HCEC 1CT (cell line): ENCODE measurements at places on chromosomes 3 and 15.

DNA sequence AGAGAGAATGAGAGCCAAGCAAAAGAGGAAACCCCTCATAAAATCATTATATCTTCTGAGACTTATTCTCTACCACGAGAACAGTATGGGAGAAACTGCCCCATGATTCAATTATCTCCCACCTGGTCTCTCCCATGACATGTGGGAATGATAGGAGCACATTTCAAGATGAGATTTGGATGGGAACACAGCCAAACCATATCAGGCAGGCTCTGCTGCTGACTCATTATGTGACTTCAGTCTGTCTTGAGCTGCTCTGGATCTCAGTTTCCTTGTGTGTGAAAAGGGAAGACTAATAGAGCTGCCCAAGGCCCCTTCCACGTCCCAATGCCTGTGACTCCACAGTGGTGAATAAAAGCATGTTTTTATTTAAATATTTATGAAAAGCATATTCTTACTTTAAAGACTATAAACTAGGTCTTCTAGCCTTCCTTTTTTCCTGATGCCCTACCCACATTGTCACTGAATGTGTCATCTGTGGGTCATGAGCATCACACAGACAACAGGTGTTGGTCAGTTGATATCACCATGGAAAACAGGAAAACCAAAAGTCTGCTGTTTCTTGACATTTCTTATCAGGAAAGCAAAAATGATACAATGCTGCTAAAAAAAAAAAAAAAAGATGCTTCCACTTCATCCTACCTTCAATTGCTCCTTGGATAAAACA, 96.0 kb upstream of the PPP2R3A start:
- peak; percentile 28 for DNase-seq

DNA sequence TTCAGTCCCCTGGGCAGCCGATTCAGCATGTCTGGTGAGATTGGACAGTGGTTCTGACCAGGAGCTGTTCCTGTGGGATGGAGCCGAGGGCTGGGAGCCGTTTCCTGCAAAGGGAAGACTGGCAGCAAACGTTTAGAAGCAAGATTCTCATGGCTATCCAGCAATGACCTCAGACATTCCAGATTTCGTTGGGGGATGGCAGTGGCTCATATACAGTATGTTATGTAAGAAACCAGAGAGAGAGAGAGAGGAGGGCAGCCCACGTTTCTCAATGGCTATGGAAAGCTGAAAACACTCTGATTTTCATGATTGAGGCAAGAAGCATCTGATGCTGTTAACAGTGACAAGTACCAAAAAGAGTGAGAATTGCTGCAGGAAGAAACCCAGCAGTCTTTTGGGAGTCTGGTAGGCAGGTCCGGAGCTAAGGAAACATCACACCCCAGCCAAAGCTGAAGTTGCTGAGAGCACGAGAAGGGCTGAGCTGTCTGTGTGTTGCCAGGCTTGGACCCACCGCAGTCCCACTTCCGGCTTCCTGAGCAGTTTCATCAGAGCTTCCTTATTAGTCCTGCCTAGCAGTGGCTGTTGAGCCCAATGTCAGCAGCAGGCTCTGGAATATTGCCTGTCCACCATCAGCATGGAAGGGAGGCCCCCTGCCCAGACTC, 25.6 kb upstream of the VPS8 start:
- DNase-seq = peak; percentile 72

DNA sequence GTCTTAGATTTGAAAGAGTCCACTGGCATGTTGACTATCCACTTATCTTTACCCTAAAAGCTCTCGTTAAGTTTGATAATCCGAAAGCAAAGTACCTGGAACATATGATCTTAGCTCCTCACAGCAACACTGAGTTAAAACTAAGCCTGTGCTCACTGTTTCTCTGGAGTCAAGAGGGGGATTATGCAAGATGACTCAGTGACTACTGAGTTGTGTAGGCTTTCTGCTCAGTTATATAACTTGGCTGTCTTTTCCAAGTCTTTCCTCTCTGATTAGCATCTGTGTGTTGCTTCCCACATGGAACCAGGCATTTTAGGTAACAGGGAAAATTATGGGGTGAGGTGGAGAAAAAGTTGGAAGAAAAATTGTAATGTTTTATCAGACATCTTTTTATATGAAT, 31.2 kb upstream of the MYO5C start:
- DNase-seq = peak; percentile 30

- DNase-seq = no peak
Measured at GRCh38 chr15:60087561-60087960, 83.5 kb downstream of the FOXB1 start.

DNA sequence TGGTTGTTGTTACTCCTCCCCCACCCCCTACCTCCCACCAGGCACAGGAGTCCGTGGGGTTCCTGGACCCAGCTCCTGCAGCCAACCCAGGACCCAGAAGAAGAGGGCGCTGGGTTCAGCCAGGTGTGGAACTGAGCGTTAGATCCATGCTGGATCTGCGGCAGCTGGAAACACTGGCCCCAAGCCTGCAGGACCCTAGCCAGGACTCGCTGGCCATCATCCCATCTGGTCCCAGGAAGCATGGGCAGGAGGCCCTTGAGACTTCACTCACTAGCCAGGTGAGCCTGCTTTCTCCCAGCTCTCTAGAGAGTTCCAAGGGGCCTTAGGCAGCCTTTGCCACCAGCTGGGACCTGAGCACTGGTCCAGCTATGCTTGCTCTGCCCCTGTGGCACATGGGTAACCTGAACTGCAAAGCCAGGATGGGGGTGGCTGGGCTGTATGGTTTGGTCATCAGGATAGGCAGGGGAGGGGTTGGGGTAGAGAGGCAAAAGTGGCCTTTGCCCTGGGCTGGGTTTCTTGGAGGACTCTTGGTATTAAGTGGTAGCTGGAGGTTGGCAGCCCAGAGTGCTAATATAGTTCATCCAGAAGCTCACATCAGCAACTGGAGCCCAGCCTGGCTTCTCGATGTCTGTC, 7.0 kb upstream of the JMJD7 start:
- DNase-seq = no peak

DNA sequence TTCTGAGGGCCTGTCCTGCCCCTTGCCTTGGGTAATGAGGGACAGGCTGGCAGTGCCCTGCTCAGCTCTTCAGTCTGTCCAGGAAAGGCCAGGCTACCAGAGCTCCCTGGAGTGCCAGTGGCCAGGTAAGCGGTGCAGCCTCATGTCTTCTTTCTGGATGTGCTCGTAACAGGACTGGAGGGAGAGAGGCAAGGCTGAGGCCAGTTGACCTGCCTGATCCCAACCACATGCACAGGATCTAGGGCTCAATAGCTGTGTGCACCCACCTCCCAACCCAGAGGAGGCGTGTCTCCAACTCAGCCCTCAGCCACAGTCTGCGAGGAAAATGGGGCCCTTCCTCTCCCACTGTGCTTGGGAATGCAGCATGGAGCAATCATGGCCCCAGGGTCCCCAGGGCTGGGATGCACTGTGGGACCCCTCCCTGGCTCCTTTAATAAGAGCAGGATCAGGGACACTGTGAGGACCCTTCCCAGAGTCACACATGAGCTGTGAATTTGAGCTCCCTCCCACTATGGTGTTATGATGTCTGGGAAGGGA, 22.5 kb downstream of the ALS2CL start:
- no peak for DNase-seq

DNA sequence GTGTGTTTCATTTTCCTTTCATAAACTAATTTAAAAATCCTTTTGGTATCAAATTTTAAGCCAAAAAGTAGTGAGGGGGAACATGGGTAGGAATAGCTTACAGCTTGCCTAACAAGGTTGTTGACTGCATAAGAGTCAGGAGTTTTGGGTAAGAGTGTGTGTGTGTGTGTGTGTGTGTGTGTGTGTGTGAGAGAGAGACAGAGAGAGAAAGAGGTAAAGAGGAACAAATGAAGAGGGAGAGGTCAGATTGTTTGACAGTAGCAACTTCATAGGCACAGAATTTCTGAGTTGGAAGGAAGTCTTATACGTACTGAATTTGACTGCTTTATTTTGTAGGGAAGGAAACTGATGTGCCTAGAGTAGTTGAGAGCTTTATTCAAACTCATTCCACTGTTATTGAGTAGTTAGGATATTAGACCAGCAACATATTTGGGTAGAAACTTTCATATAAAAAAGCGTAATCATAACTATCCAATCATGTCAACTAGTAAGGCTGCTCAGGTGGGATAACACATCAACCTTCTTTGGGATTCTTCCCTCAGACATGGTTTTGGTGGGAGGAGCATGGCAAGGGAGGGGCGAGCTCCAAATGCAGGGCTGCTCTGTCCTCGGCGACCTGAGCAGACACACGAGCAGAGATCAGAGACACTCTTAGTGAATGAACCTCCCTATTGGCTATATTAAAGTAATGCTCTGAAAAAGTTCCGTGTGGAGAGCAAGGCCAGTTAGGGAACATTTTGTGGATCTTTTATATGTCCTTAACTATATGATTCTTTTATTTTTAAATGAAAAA, 86.4 kb downstream of the LPP start:
- no peak for DNase-seq

DNA sequence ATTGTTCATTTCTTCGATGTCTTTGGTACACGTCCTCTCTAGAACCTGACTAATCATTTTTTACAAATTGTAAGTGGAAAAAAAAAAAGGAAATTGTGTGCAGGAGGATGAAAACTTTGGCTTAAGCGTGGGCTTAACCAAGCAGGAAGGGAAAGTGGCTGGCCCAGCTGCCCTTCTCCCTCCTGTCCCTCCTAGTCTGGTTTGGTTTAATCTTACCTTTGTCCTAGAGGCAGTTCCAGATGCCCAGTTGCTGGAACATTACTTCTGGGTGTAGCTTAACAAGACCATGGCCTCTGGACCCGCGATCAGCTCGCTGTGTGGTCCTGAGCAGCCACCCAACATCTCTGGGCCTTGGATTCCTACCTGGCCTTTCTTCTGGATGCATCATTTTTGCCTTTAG, 15.4 kb downstream of the PAQR5 start:
- DNase-seq = no peak

DNA sequence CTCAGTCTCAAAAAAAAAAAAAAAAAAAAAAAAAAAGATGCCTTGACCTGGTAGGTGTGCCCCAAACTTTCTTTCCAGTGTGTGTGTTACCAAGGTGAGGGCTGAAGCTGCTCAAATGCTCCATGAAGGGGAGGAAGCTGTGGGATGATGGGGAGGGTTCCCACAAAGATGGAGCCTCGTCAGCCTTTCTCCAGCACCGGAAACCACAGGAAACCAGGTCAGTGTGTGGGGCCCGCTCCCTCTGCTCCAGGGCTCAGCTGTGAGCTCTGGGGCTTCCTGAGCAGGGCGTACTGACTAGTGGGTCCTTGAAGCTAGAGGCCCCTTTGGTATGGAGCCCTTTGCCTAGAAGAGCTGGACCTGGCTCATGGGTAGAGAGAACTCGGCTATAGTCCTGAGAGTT, 681 bp upstream of the IL17RE start:
- no peak for DNase-seq

DNA sequence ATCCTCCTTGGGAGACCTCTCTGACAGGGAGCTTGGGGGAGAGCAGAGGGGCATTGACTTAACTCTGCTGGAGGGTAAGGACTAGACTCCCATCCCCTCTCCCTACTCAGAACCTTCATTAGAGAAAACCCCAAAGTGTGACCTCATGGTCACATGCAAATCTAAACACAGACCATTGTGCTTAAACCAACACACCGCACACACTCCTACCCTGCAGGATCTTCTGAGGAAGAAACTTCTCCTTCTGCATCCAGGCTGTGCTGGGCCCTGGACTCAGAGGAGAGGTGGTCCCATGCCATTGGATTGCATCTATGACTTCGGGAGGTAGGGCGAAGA, 805 bp upstream of the PARP16 start:
- no peak for DNase-seq

DNA sequence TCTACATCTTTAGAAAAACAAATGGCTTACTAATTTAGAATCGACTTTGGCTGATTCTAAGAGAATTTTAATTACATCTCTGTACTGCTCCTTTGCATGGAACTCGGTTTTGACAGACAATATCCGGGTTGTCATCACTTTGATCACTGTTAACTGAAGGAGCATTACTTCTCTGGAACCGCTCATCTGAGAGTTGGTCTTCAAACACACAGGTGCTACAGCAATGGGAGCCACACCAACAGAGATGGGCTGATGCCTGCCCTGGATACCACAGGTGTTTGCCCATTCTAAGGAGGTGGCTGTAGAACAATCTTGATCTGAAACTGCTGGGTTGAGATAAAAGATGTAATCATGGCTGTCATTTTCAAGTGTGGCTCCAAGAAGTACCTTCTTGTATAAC, 21.6 kb downstream of the LINS1 start:
- no peak for DNase-seq

DNA sequence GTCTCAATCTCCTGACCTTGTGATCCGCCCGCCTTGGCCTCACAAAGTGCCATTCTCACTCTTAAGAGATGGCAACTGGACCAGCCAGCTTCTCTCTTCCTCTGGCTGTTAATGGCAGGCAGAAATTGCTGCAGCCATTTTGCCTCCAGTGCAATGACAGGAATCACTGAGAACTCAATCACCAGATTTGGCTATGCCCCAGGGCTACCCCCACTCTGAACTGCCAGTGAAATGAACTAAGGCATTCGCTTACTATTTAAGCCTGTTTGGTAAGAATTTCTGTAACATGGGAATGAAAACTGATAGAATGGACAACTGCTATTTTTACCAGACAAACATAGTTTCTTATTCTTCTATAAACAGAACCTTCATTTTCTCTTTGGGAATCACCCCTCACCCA, 24.5 kb downstream of the FOXP1 start:
- DNase-seq = no peak

DNA sequence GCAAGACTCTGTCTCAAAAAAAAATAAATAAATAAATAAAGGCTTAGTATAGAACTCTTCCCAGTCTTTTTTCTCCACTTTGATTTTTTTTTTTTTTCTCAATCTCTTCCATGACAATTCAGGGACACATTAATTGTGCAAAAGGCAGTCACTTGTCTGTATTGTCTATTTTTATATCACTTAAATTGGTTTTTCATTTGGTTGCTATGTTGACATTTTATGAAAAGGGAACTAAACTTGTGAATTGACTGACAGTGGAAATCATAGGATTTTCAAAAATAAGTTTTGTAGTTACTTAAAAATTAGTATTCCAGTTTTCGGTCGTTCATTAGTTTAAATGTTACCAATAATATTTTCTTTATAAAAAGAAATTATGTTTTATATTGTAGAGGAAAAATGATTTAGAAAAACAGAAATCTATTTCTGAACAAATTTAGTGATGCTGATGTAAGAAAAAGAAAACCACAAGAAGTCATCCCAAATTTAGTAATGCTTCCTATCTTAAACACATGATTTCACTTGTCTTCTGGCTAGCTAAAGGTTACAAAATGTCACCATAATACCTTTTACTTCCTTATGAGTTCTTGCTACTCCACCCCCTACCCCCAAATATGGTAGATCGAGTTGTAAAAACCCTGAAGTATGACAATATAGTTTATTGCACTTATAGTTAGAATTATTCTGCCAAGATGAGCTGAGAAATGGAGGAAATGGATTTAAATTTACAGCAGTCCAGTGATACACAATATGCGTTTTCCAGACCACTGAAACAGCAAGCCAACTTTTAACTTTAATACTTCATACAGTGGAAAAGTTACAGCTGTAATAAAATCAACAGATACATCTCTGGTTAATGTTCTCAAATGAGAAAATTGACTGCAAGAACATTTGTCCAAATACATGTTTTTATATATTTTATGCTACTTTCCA, 37.0 kb downstream of the PPARG start:
- no peak for DNase-seq

- no peak for DNase-seq
Measured at GRCh38 chr3:58427661-58428361, 5.8 kb downstream of the PDHB start.
